SW 1271 (cell line): ENCODE measurements at places on chromosomes 2 and 18.

GRCh38 chr2:42196403-42197267 is 27.5 kb downstream of the EML4 start:
- peak; percentile 61 for DNase-seq

GRCh38 chr2:69132960-69133590 is 120.1 kb downstream of the ANTXR1 start:
- DNase-seq: no peak

DNA sequence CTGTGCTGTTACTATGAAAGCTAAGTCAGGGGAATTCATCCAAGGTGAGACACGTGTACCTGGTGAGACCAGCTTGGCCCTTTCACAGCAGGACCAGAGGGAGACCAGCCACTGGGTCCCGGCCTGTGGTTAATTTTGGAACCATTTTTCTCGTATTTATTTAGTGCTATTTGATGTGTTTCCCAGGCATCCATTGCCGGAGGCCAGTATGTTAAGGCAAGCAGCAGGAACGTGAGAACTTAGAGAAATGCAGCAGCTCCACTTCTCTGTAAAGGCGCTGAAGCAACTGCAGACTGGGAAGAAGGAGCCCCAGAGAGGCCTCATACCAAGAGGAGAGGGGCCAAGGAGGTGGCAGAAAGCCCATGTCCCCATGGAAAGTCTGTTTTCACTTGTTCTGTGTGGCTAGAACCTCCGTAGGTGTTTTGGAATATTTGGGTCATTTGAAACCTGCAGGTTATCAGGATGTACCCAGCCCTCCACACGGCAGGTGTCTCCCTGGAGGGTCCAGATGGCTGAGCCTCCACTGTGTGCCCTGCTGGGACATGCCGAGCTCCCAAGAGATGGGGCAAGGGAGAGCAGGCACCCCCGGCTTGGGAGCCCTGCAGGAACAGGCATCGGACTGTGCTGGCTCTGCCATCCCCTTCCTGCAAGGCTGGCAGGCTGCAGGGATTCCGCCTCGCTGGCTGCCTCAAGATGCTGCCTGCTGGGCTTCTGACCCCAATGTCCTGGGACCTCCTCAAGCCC is 256.0 kb upstream of the RAB6C start:
- no peak for DNase-seq

DNA sequence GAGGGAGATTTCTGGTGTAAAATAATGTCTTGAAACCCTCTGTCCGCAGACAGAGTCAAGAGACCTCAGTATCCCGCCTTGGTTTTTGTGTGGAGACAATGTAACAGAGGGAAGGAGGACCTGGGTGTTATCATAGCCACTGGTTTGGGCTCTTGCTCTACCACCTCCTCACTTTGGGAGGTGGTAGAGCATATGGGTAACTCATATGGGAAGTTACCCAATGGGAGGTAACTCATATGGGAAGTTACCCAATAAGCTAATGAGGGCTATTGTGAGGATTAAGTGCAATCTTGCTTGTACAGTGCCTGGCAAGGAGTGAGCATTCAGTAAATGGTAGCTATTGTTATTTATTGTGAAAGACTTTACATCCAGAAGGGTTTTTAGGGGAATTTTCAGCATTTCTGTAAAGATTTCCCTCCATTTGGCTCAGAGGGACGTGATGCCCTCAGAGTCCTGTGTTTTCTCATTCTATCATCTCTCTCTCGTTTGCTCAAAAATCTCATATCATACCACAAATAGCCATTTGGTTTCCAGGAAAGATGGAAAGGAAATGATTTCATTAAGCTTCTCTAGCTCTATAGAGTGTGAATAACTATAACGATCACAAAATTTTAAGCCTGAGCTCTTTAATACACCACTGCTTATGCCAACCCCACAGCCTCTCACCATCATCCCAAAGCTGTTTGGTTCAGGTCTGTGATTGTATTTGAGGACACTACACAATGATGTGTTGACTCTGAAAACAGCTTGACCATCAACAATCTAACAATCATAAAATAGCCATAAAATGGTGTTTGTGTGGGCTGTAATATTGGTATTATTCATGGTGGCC is 307.7 kb downstream of the STK39 start:
- DNase-seq: no peak

DNA sequence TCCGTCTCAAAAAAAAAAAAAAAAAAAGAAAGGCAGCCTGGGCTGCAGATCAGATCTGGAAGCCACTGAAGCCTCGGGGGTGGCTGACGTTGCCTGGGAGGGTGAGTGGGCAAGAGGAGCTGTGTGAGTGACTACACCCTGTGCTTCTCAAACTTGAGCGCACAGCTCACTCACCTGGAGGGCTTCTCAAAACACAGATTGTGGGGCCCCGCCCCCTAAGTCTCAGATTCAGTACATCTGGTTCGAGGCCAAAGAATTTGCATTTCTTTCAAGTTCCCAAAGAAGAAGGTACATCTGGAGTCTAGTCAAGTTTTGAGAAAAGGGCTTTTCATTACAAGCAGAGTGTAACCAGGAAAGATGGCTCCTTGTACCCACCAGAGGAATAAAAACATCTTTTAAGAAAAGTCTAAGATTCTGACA is 97.7 kb upstream of the CAB39 start:
- no peak for DNase-seq

GRCh38 chr2:215775106-215775505 is 238.2 kb downstream of the MREG start:
- no peak for DNase-seq

- DNase-seq: no peak
Measured at GRCh38 chr18:54479365-54479764, 111.7 kb upstream of the DYNAP start.

GRCh38 chr2:210224591-210224940 is 681 bp downstream of the ACADL start:
- no peak for DNase-seq

DNA sequence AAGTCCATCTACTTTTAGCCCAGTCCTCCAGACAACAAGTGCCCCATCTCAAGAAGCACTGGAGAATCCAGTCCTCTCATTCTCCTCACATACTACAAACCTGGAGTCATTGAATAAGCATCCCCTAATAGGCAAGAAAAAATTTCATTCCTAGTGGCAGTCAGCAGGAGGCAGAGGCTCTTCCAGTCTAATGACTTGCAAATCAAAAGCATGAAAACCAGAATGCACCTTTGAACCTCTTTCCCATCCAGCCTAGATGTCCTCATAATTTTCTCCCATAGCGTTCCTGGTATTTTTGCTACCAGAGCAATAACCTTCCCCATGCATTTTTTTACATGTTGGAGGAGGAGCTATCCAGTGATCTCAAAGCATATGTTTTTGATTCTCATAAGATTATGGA is 252.6 kb downstream of the TTC32 start:
- no peak for DNase-seq

GRCh38 chr2:167103757-167104133 is 215.5 kb downstream of the XIRP2 start:
- no peak for DNase-seq

- no peak for DNase-seq
Measured at GRCh38 chr2:130737592-130737991, 8.7 kb downstream of the GPR148 start.

- DNase-seq: no peak
Measured at GRCh38 chr2:53568469-53568868, 199.1 kb upstream of the CHAC2 start.

- DNase-seq: no peak
Measured at GRCh38 chr18:63073481-63073880, 246.1 kb downstream of the BCL2 start.

- peak; percentile 91 for DNase-seq
Measured at GRCh38 chr2:112541315-112542122, 746 bp upstream of the POLR1B start.

- DNase-seq: no peak
Measured at GRCh38 chr2:4693266-4693665, 989.9 kb downstream of the DCDC2C start.

GRCh38 chr2:151171186-151171585 is 90.5 kb downstream of the RBM43 start:
- no peak for DNase-seq

GRCh38 chr2:157856187-157856515 is 20.0 kb downstream of the ACVR1 start:
- DNase-seq: no peak

- no peak for DNase-seq
Measured at GRCh38 chr2:171811245-171811628, 82.8 kb downstream of the SLC25A12 start.

DNA sequence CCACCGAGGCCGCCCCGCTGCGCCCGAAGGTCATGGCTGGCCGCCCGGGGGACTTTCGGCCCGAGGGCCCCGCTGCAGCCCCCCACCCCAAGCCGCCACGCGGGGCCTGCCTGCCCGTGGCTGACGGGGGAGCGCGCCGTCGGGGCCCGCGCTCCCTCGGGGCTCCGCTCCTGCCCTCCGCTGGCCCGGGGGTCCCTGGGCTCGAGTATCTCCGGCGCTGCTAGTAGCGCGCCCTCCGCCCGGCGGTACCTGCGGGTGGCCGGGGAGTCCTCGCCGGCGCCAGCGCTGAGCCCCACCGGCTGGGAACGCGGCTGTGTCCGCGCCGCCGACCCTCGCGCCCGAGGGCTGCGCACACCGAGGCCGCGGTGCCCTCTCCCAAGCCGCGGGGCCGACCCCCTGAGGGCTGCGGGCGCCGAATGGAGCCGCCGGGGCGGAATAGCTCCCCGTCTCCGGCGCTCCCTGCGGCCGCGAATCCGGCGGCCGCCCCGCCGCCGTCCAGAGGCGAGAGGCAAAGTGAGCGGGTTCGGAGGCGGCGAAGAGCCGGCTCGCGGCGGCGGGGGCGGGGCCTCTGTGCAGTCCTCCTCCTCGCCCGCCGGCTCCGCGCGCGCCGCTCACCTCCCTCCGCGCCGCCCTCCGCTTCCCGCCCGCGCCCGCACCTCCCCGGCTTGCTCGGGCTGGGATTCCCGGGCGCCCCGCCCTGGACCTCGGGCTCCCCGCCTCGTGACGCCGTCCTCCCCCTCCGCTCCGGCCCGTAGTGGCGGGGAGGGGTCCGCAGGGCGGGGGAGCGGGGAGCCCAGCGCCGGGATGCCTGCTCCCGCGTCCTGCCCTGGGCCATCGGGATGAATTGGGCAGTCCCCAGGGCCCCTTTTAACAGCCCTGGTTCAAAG is at the start of gene KCNG3:
Gene KCNG3 (minus strand): TSS at position 515 of the 887 bp plus-strand sequence. CDS start 481 bp downstream, at position 34.
- DNase-seq: no peak

GRCh38 chr2:57892920-57893319 is 153.7 kb upstream of the VRK2 start:
- DNase-seq: no peak

- no peak for DNase-seq
Measured at GRCh38 chr2:210086930-210087329, 84.3 kb downstream of the KANSL1L start.

DNA sequence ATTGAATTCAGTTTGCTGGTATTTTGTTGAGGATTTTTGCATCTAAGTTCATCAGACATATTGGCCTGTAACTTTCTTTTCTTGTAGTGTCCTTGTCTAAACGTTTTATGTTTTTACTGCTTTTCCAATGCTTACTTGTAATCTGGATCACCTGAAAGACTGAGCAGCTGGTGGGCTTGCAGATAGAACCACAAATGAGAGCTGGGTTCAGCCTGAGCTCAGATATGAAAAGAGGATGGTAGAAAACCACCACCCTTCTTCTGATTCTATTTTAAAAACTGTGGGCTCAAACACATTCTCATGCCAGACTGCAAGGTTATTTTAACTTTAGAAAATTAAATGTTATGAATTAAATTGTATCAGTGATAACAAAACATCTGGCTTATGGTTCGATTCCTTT is 70.8 kb downstream of the DDX18 start:
- DNase-seq: no peak

GRCh38 chr2:45874344-45874743 is 222.9 kb downstream of the PRKCE start:
- DNase-seq: no peak

GRCh38 chr2:173064151-173064805 is 11.4 kb upstream of the MAP3K20 start:
- DNase-seq: no peak

DNA sequence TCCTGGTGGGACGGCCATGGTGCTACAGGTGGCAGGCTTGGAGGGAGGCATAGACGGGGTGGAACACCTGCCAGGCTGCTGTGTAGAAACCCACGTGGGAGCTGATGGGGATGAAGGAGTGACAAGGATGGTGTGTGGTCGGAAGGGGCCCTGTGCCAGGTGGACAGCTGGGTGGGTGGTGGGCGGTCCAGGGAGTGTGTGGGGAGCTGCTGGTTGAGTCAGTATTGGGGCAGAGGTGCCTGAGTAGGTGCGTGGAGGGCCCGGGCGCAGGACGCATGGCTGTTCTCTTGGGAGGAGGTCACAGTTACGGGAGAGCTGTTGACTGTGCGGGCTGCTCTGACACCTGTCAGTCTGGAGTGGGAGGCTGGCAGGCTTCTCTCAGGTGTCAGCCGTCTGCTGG is 12.6 kb upstream of the D2HGDH start:
- DNase-seq: no peak

- peak; percentile 97 for DNase-seq
Measured at GRCh38 chr2:73736855-73737779, at the start of gene TPRKB. TSS of gene TPRKB (minus strand) at chr2:73737345. CDS start at chr2:73734569, 2,776 bp downstream.

DNA sequence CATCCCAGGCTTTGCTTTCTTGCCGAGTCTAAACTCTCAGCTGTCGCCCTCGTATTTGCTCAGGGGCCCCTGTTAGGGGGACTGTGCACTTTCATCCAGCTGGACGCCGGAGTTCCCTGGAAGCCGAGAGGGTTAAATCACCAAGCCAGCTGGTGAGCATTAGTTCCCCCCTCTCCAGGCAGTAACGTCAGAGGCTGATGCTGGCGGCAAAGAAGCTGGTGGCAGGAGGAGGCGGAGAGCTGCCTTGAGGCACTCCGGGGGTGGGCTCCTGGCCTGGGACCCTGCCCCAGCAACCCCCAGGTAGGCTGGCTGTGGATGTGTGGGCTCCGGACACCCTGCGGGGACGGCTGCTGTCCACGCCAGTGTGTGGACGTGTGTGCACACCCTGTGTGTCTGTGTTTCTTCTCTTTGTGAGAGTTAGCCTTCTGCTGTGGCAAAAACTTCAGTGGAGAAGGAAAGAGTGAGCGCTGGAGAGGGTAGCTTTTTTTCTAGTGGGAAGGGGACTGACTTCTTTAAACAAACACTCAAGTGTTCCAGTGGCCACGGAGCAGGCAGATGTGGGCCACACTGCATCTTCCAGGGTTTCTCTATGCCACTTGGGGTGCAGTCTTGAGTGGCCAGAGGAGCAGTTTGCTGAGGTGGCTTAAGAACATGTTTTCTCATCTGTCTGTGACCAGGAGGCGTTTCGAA is 84.7 kb downstream of the GLI2 start:
- no peak for DNase-seq

DNA sequence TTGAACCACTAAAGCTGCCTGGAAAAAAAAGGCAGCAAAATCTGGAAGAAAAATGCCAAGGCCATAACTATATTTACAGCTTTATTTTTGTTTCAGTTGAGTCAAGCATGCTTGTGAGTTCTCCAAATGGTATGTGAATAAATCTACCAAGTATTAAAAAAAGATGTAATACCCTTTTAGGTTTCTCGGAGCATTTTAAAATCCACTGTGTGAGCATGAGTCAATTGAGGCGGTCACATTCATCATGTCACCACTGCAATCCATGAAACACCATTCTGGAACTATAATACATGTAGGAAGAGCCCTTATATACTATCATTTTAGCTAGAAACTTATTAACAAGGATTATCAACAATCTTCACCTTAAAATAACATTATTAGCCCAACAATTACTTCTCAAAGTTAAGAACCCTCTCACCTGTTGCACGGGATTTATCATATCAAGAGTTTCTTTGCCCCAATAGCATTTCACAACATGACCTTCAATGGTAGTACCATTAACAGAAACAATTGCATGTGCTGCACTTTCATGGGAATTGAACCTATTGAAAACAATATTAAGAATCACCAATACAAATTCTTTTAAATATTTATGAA is 24.2 kb upstream of the C2orf42 start:
- no peak for DNase-seq

GRCh38 chr2:172105471-172106107 is 2.9 kb upstream of the DLX2 start:
- no peak for DNase-seq

GRCh38 chr2:38200598-38200997 is 124.6 kb upstream of the CYP1B1 start:
- no peak for DNase-seq
